Sciatic nerve (tissue), 2 donors: ENCODE measurements at places on chromosomes 13 and 19.

GRCh38 chr13:87172166-87172835 lies 498.9 kb upstream of the SLITRK5 start:
- DNase-seq: no peak

GRCh38 chr19:35231956-35232645 lies 3.6 kb upstream of the FAM187B start:
- no peak for DNase-seq

DNA sequence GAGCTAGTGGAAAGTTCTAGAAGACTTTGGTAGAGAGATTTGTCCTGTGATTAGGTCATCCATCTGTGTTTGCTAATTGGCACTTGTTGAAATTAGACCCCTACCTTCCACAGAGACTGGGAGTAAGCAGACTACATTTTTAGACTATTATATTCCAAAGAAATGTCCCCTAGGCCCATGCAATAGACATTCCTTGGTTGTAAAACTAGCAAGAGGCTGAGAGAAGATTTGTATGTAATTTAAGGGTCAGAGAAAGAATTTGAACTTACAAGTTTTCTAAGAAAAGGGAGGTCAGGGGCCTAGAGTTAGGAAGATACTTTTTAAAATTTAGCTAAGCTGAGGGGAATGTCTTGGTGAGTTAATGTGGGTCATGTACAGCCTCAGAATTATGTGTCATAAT lies 470.7 kb upstream of the SLITRK1 start:
- DNase-seq: no peak

- DNase-seq: no peak
Measured at GRCh38 chr19:18982669-18983068, 41.7 kb upstream of the HOMER3 start.
